ENCODE measurements at places on chromosomes 13 and 19.

- no peak for DNase-seq
Observed at GRCh38 chr19:23547816-23548430, 139.1 kb downstream of the ZNF675 start.

DNA sequence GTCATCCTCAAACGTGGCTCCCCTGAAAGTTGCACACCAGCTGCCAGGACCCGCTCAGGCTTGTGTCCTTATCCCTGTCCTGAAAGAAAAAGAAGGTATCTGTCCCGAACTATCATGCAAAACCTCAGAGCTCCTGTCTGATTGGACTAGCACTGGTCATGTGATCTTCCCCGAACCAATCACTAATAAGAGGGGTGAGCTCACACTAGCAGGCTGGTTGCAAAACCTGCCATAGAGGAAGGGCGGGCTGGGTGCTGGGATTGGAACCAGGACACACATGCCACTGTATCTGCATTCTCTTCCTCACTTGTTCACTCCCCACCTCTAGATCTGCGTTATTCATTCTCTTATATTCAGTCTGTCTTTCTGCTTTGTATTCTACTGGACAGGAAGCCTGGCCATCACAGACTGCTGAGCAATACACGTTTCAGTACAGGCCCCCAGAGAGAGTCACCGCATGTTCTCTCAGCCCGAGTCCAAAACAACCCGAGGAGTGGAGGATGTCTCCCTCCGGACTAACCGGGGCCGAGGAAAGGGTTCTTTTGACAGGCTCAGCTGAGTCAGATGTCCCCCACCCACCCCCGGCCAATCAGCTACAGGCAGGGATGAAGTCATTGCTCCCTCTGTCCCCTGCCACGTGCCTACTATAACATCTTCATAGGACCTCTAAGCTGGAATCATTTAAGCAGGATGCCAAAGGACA is 97.7 kb downstream of the SIPA1L3 start:
- DNase-seq: peak; percentile 71

- DNase-seq: no peak
Observed at GRCh38 chr19:41784312-41784711, 12.1 kb upstream of the CEACAM3 start.

- no peak for DNase-seq
Observed at GRCh38 chr19:3618144-3618810, 8.3 kb downstream of the CACTIN start.

- peak; percentile 70 for DNase-seq
Observed at GRCh38 chr19:13842291-13843103, 34.4 kb upstream of the NANOS3 start.

GRCh38 chr19:11375143-11375948 is 880 bp downstream of the SWSAP1 start:
- DNase-seq: no peak

DNA sequence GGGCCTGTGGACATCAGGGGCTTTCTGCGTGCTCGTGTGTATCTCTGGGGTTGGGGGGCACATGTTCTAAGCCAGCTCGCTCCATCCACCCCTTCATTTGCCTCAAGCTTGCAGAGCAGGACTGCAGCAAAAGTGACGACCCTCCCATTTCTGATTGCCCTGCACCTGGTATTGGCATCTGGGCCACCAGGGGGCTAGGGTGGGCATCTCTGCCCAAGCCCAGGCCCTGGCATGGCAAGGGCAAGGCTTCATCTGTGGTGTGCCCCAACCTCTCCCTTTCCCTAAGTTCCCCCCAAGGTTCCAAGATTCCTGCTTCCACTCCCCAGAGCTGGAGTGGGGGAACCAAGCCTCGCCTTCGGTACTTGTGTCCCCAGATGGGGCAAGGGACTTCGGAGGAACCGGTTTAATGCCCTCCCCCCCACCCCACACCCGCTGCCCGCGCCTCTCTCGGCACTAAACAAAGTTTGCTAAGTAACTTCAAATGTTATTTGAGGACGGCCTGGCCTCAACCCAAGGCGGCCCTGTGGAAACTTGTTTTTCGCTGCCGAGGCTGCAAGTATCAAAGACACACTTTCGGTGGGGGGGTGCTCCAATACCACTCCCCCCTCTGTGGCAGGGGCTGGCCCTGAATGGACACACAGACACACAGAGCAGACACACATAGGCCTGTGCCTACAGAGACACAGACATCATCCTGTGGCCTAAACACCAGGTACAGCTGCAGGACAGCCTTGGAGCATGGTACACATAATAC is 12.2 kb downstream of the NFIX start:
- DNase-seq: no peak

DNA sequence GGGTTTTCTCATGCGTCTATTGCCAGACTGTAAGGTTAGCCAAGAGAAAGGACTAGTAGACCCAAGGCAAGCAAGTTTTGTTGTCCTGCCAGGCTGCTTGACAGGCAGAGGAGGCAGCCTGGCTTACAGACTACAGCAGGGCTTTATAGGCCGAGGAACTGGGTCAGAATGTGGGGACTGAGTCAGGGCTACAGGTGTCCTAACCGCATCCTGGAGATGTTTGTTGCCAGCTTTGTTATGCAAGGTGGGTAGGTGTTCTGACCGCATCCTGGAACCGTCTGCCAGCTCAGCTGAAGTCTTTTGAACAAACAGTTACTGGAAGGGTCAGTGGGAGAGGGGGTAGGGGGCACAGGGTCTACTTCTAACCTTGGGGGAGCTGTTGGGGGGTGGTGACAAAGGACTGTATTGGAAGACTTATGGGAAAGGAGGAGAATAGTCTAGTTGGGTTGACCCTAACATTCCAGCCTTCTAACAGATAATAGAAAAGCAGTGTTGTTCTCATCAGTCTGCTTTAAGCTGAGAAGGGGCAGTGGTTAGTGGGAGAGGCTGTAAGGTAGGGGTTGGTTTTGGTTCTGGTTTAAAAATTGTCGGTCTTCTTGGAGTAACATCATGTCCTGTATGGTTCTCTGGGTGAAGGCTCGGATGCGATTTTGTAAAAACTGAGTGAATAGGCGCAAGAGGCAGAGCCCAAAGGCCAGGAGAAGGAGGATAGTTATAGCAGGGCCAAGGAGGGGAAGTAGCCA is 913.8 kb upstream of the SLITRK5 start:
- no peak for DNase-seq

- no peak for DNase-seq
Observed at GRCh38 chr19:40335855-40336600, 12.2 kb downstream of the C19orf47 start.

DNA sequence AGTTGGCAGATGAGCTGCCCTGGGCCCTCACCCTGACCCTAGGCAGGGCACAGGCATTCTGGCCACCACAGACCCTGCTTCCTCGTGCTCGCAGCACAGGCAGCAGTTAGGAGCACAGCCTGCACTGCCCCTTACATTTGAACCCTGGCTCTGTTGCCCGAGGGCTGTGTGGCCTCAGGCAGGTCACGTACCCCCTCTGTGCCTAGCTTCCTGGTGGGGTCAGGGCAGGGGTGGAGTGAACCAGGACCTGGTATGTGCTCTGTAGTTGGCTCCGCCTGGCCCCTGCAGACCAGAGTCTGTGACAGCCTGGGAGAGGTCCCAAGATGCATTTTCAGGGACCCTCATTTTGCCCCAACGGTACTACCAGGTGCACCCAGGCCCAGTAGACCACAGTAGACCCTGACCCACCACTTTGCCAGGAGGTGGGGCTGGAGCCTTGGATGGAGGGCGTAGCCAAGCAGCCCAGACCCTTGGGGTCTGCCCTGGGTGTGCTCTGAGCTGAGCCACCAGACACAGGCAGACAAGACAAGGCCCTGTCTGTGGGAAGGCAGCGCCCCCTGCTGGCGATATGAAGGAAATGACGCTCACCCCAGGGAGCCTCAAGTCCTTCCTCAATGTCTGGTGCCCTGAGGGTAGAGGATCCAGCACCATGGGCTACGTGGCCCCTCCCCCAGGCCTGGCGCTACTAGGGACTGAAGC is 9.1 kb downstream of the LYL1 start:
- no peak for DNase-seq

DNA sequence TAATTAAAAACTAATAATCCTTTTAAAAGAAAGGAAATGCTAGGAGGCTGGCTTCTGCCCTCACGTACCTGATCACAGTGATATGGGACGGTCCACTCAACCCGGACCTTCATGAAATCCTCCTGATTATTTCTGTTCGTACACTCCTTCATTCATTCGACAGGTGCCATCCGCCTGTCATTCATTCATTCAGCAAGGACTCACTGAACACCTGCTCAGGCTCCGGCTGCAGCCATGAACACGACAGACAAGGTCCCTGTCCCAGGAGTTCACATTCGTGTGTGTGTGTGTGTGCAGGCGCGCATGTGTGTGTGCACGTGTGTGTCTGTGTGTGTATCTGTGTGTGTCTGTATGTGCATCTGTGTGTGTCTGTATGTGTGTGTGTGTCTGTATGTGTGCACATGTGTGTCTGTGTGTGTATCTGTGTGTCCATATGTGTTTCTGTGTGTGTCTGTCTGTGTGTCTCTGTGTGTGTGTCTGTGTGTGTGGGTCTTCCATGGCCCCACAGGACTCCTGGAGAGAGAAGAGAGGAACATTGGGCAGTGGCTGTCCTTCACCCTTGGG is 28.1 kb upstream of the CCNE1 start:
- DNase-seq: no peak

- DNase-seq: no peak
Observed at GRCh38 chr19:16084067-16084685, 7.9 kb downstream of the TPM4 start.

GRCh38 chr13:48501705-48502104 is 31.2 kb downstream of the RCBTB2 start:
- DNase-seq: no peak

DNA sequence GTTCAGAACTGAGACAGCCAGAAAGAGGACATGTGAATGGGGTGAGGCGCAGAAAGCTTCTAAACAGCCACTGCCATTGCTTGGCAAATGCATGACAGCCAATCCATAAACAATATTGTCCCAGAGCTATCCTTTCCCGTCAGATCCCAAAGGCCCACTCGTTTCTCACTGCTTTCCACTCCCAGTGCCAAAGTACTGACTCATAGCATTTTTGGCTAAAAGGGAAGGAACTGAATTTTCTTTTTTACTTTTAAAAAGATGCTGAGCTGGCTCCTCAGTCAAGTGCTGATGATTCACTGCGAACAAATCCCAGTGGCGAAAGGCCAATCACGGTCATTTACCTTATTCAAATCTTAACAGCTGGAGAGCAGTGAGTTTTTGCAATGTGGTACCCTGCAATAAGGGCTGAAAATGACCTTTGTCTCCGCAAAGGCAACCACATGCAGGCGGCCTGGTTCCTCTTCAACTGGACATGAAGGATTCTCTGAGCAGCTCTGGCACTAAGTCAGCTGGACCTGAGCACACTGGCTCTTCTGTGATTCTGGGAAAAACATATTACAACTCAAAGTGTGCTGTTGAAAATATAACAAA is 151.7 kb downstream of the DCLK1 start:
- peak; percentile 76 for DNase-seq

DNA sequence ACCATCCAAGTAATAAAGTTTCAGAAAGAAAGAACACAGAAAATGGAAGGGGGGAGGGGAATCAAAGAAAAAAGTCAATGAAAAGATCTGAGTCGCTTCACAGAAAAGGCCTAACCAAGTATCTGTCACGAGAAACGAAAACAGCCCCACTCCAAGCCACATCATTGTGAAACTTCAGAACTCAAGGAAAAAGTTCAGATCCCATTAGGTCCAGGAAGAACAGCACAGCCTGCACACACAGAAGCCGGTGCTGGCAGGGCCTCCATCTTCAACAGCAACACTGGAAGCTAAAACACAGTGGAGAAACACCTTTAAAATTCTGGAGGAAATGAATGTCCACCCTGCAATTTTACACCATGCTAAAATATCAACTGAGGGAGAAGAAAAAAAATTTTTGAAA is 8.0 kb downstream of the STK24 start:
- DNase-seq: no peak

DNA sequence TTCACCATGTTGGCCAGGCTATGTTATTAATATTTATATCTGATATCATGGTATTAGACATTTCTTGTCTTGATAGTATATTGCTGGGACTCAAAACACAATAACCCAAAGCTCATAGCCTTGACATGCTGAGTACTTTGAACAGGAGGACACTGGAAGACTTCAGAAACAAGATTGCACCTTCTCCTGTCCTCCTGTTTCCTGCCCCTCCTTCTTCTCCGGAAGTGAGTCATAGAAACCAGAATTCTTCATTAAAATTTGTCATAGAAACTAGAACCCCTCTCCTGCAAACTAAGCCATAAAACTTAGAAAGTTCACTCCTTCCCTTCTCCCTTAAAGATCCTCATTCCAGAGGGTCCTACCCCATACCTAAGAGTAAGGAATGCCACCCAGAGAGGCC is 400.2 kb downstream of the SLITRK5 start:
- DNase-seq: no peak

DNA sequence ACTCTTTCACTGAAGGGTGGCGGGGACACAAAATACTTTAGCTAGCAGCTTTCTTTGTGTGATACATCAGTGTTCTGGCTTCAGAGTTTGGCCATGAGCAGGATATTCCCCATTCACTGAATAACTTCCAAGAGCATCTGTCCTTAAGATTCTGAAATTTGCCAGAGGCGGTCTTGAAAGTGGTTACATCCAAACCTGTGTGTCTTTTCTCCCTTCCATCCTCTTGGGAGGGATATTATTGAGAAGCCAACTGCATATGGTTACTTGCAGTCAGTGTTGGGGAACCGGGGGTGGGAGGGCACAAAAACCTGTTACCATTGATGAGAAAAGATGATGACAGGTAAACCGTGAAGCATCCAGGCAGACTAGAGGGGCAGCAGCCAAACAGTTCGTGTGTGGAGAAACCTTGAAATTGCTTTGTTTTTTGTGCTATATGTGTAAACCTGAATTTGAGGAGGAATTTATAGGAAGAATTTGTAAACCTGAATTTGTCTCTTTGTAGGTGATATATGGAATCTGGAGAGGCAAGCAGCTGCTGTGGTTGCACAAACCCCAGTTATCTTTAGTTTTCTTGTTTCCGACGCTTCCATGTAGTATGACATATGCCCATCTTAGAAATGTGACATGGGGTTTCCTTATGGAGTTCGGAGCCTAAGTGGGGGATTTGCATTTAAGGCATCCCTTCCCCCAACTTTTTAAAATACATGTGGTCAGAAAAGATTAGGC is 104.8 kb downstream of the WDFY2 start:
- no peak for DNase-seq

GRCh38 chr13:98175823-98176222 is 1.2 kb downstream of the RNF113B start:
- DNase-seq: no peak

DNA sequence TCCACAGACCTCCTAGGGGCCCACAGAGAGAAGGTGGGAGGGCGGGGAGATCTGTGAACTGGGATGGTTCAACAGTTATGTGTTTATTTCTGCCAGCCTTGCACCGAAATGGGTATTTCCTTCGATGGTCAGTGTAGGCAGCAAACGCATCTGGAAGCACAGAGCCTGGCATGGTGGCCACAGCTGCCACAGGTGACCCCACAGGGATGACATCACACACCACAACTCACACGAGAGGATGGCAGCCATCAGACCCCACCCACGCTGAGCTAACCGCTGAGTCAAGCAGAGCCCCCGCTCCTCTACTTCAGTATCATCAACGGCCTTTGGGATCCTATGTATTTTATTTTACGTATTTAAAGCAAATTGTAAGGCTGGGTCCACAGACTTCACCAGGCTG is 37.4 kb downstream of the NAXD start:
- no peak for DNase-seq

GRCh38 chr19:32219881-32220472 is 125.4 kb upstream of the ZNF507 start:
- no peak for DNase-seq

Measured in thoracic aorta (tissue), 2 donors.